ENCODE measurements at places on chromosomes 16 and 17.

DNA sequence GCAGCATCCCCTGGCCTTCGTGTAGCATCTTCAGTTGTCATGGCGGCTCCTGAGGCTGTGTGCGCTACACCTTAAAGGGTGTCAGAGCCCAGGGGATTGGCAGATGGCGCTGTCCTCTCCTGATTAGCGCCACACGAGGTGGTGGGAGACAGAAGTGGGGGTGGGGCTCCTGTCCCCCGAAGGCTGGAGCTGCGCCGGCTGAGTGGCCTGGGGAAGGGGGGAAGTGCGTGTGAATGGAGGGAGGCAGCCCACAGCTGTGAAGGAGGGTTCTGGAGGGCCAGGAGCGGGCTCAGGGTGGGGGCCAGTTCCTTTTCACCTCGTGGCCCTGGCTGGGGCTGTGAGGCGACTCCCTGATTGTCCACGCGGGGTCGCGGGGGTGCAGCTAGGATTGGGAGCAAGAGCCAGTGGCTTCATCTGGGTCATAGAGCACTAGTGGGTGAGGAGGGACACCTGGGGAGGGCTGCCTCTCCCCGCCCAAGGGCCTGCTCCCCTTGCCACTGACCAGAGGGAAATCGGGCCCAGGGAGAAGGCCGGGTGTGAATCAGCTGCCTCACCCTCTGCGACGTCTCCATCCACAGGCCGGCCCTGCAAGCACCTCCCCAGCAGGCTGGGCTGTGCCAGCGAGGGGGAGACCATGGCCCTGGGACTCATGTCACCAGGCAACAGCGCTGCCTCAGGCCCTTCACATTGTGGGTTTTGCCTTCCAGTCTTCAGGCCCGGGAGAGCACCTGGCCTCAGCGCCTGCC lies 14.1 kb downstream of the BAHCC1 start:
- DNase-seq = peak; percentile 75

DNA sequence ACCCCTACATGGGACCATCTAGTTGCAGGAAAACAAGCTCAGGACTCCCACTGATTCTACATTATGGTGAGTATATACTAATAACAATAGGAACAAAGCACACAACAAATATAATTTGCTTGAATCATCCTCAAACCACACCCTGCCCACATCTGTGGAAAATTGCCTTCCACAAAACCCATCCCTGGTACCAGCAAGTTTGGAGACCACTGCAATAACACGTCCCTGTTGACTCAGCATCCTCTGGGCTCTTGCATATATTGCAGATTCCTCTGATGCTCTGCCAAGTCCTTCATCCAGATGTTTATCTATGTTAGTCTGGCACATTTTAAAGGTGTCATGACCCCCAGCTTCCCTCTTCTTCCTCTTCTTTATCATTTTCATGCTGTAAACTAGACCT lies 138.4 kb downstream of the PCTP start:
- DNase-seq = no peak

GRCh38 chr16:67884684-67885083 lies at the start of gene NRN1L:
TSS of gene NRN1L (plus strand) at chr16:67884885. CDS start at chr16:67884904, 19 bp downstream.
- DNase-seq = peak; percentile 94

GRCh38 chr17:36153895-36154610 lies 22.4 kb downstream of the TBC1D3B start:
- no peak for DNase-seq

GRCh38 chr17:3026856-3027751 lies 36.3 kb downstream of the OR1D5 start:
- peak; percentile 23 for DNase-seq
